Stimulated activated CD4-positive, alpha-beta T cell treated with anti-CD3 and anti-CD28 coated beads, Interleukin-15, amount 100 ng/mL, for 48 hours (primary cell): ENCODE measurements at places on chromosomes 11 and 22.

- DNase-seq = no peak
Measured at GRCh38 chr11:70873736-70874412, 378.5 kb downstream of the SHANK2 start.

GRCh38 chr22:24553597-24554312, 1.2 kb downstream of the GUCD1 start:
- no peak for DNase-seq

GRCh38 chr11:46120346-46121300, 631 bp downstream of the PHF21A start:
- DNase-seq = peak; percentile 4

GRCh38 chr11:32184041-32184722, 93.3 kb downstream of the RCN1 start:
- no peak for DNase-seq

GRCh38 chr11:115279813-115280761, 224.1 kb downstream of the CADM1 start:
- no peak for DNase-seq

- DNase-seq = no peak
Measured at GRCh38 chr22:36840106-36840505, 20.7 kb upstream of the NCF4 start.

DNA sequence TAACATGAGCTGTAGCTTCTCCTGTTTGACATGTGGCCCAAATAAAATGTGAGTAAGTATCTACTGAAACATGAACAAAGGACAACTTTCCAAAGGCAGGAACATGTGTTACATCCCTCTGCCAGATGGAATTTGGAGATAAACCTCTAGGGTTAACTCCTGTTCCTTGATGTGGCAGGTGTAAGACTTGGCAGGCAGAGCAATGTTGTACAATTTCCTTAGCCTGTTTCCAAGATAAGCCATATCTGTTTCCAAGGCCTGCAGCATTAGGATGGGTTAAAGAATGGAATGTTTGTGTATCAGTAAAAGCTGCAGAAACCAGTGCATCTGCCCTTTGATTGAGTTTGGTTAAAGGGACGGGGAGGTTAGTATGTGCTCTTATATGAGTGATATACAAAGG, 8.8 kb upstream of the DNAJB13 start:
- no peak for DNase-seq

DNA sequence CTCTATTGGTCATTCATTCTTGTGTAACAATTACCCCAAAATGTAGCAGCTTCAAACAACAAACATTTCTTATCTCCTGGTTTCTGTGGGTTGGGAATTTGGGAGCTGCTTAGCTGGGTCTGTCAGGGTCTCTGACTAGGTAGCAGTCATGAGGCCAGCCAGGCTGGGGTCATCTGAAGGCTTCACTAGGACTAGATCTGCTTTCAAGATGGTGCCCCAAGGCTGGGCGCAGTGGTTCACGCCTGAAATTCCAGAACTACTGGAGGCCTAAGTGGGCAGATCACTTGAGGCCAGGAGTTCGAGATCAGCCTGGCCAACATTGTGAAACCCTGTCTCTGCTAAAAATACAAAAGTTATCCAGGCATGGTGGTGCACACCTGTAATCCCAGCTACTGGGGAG, 13.1 kb upstream of the SPDYC start:
- no peak for DNase-seq

DNA sequence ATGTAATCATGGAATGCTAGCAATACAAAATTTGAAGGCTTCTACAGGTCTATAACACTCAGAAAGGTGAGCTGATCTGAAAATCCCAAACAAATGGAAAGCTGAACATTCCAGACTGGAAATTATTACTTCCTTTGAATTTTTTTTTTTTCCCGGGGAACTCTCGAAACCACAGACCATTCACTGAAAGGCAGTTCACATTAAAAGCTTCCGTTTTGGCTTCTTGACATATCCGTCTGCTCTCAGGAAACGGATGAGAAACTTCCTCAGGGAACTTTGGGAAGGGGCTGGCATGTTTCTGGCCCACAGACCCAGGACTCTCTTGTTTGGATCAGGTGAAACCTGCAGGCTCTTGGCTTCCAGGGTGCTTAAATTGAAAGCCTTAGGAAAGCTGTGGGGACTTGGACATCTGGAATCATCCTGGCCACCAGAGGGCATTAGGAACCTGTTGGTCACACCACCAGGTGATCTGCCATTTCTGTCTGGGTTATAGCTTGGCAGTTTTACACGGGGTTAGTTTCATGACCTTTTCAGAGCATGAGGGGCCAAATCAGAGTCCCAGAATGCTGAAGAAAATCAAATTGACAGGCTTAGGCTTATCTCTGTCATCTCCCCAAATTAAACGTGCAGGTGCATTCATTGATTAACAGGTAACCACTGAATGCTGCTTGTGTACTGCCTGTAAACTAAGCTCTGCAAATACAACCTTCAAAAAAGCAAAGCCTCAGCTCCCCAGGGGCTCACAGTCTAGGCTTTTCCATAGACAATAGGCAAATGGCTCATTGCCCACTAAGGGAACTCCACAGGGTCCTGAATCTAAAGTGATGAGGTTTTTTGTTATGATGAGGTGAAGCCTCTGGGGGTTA, 22.7 kb upstream of the GRAMD1B start:
- peak; percentile 51 for DNase-seq

DNA sequence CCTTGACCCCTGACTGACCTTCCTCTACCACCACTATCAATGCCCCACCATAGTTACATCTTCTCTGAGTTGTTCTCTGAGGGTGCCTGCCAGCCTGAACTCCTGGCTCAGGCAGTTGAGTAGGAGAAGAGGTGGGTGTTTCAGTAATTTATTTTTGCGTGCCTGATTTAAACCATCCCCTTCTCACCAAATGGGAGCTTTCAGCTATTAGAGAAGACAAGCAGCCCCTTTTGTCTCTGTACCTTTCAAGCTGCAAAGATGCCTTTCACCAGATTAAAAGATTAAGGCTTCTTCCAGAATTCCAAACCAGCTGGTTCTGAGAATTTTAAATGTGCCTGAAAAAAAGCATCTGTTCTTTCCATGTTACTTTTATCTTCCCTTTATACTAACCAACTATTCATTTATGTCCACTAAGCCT, 223.8 kb downstream of the FAM76B start:
- no peak for DNase-seq
